ENCODE measurements at places on chromosomes 3 and 15.

DNA sequence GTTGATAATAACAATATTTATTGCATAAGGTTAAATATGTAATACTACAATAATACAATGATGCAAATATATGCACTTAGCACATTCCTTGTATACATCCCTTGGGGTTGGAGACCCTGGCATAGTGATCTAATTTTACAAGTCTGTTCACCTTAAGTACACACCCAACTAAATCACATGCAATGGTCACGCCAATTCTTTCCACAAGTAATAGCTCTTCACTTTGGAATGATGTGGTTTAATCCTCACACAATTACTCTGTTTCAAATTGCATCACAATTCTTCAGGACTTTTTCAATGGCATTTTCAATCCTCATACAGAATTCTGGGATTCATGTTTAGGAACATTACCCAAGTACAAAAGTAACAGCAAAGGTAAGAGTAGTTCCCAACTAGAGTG lies 27.3 kb upstream of the SPRED1 start:
- no peak for DNase-seq

- no peak for DNase-seq
Measured at GRCh38 chr3:110062716-110063115, 725.4 kb upstream of the DPPA4 start.

DNA sequence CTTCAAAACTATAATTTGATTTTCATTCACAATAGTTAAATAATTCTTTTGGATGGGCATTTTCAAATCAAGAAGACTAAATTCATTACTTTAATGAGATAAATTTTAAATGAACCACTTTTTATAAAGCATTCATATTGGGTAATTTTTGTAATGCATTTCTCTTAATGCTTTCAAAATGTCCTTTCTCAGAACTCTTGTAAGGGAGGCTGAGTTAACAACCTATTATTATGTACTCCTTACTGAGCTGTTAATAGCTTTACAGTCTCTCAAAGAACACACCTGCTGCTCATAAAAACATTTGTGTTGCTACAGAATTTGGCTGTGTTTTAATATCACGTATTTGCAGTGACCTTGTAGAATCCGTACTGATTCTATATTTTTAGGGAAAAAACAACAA lies 334.0 kb upstream of the ARL6 start:
- no peak for DNase-seq

GRCh38 chr3:59845386-59845785 lies 795.6 kb upstream of the CFAP20DC start:
- DNase-seq: no peak

GRCh38 chr15:79117442-79118204 lies 27.0 kb upstream of the RASGRF1 start:
- DNase-seq: no peak

GRCh38 chr3:166291186-166291955 lies 454.1 kb upstream of the BCHE start:
- no peak for DNase-seq

- no peak for DNase-seq
Measured at GRCh38 chr3:26628915-26629314, 6.3 kb downstream of the LRRC3B start.

DNA sequence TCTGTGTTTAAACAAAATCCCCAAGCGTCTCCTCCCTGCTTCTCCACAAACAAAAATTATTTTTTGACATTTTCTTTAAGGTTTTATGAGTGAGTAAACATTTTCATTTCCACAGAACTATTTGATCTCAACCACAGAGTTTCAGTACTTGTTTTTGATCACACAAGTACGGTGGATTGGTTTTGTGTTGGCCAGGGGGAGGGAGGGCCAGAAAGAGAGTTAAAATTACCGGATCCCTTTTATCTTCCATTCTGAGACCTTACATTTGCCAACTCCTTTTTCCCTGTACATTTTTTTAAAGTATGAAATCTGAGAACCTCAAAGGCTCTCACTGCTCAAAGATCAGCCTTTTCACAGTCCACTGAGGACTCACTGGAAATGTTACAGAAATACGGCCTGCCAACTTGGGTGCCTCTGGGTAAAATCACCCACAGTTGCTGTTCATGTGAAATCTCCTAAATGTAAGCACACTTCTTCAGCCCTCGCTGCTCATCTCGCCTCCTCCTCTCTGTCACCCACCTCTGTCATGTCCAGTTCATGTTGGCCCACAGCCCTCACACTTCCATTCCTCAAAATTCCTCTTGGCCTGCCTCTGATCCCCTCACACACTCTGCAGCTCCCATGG lies 1.7 kb downstream of the HOMER2 start:
- DNase-seq: no peak

DNA sequence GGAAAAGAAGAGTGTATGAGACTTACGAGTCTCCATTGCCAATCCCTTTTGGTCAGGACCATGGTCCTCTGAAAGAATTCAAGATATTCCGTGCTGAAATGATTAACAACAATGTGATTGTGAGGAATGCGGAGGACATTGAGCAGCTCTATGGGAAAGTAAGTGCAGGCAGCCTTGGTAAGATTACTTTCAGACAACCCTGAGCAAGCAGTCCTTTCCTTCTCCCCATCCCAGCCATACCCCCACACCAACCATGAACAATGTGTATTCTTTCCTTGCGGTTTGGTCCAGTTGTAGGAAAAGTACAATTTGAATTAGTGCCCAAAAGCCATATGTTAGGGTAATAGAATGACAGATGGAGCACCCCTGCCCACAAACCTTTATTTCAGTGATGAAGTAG lies 5.6 kb downstream of the TSEN2 start:
- DNase-seq: no peak

DNA sequence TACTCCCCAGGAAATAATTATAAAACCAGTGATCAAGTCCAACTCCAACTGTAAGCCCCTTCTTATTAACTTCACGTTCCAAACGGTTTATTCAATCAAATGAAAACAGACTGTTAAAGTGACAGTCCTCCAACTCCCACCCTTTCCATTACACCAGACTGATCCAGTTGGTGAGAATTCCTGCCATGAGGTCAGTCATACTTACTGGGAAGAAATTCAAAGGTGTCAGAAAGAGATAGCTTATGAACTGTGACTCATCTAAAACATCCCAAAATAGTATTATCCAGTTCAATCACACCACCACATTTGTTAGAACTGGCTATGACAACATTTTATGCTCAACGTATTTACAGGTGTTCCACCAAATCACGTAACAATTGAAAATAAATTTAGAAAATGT lies 19.5 kb downstream of the SMARCC1 start:
- DNase-seq: no peak

DNA sequence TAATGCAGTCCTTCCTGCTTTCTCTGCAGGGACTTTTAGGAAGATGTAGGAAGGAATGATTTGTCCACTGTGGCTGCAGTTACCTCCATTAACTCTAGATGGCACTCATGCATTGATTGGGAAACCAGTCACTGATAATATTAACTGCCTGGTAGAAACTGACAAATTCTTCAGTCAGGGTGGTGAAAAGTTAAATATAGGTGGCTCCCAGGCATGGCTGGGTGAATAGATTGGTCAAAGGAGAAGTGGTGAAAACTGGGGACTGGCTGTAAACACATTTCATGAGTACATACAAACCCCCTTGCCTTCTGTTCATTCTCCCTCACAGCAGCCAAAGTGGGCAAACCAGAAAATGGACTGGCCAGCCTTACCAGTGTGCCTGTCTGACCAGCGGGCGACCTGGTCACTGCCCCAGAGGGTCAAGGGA lies 333.4 kb downstream of the THSD4 start:
- DNase-seq: no peak

DNA sequence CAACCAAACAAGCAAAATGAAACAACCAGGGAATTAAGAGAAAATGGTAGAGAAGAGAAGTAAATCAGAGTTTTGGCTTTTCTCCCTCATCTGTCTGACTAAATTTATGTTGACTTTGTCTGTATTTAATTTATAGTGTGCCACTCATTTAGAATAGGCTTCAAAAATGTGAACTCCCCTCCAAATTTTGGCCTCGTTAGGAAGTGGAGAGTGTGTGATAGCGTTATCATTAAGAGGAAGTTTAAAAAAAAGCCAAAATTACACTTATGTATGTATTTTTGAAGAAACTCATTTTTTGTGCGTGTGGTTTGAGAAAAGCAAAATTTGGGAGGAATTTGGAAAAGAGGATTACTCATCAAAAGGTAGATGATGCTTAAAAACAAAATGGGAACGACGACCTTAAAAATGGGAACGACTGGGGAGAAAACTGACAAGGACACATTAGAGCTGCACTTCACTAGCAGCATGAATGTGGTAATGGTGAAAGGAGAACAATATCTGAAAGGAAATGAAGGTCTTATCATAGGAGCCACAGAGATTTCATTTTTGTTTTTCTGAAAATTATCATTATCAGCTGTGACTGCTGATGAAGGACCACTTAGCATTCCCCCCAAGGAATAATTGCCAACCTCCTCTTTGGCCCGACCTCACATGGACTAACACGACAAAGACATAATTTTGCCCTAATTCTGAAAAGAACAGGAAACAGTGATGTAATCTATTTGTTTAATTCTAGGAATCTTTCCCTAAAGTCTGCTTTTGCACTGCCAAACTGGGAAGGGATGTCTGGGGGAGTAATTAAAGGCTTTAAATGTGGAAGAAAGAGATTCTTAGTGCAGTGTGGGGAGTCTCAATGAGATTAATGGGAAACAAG lies 163.2 kb upstream of the P2RY1 start:
- DNase-seq: no peak

- peak; percentile 63 for DNase-seq
Measured at GRCh38 chr3:128969993-128970739, 23.7 kb downstream of the CFAP92 start.

- no peak for DNase-seq
Measured at GRCh38 chr3:117788061-117788460, 1078.5 kb downstream of the TUSC7 start.

GRCh38 chr3:55779543-55779942 lies 292.4 kb upstream of the WNT5A start:
- no peak for DNase-seq

GRCh38 chr3:87250009-87250408 lies 22.9 kb downstream of the CHMP2B start:
- DNase-seq: no peak

DNA sequence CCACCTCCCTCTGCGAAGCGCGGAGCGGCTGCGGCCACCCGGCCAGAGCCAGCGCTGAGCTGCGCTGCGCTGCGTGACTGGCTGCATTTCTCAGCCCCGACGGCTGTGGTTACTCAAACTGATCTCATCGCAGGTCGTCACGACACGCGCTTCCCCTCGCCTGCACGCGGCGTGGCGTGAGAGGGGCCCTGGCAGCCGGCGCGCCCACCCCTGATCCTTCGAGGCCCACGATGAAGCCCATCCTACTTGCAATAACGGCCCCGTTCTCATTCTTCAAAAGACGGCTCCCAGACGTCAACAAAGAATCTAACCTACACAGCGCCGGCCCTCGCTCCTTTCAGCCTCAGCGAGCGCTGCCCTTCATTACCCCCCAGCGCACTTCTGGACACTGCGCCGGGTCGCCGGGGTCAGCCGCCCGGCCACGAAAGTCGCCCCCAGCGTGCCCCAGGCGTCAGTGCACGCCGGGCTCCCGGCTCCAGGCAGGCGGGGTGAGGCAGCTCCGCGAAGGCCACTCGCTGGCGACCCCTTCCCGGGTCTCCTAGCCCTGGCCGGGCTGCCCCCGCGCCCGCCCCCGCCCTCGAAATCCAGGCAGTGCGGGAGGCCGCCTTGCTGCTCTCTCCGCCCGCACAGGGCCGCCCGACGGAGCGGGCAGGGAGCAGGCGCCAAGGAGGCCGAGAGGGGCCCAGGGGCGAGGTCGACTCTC lies 9.9 kb upstream of the LEKR1 start:
- DNase-seq: peak; percentile 18

- DNase-seq: no peak
Measured at GRCh38 chr3:127371334-127371733, 83.5 kb upstream of the PRR20G start.

DNA sequence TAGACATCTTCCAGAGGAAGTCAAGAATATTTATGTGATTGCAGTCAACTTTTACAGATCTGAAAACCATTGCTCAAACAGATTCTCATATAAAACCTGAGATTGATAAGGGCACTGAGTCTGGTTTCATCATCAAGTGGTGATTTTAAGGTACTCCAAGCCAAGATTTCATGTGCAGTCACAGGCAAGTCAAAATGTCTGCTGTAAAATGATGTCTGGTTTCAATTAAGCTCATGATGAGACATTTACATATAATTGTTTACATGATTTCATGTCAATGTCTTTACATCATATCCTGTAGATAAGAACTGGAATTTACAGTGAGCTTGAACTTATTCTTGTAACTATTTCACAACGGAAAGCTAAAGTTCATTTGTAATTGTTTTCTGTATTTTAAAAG lies 1215.5 kb downstream of the ROBO2 start:
- no peak for DNase-seq

DNA sequence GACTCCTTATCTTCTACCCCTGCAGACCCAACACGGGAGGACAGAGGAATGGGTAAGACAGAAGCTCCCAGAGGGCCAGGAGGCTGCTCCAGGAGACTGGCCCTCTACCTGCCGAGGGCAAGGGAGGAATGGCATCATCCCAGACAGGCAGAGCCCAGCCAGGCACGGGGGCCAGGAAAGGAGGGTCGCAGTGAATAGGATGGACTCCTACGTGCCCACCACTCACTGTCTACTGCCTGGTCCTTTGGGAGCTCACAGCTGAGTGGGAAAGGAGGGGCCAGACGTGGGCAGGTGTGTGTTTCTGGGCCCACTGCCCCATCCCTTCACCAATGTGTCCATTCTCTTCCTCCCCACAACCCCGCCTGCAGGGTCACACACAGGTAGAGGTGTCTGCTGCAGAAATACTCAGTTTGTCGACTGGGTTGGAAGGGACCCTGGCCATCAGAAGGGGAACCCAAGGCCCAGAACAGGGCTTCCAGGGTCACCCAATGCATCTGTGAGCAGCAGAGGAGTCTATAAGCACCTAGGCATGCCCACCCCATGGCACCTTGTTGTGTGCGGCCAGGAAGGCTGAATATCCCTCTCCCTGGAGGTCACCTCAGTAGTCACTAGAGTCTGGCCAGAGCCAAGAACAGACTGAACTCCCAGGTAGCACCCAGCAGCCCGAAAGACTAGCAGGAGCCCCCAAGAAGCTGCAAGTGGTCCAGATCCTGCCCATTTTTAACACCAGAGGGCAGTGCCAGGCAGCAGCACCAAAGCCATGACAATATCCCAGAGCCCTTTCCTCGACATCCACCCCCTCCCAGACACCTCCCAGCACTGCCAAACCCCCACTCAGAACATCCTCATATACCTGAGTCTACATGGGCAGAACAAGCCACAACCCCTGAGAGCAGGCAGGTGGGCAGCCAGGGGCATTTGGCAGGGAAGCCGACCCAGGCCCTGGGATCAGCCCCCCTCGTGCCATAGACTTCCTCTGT lies 24.0 kb downstream of the TKT start:
- DNase-seq: no peak

DNA sequence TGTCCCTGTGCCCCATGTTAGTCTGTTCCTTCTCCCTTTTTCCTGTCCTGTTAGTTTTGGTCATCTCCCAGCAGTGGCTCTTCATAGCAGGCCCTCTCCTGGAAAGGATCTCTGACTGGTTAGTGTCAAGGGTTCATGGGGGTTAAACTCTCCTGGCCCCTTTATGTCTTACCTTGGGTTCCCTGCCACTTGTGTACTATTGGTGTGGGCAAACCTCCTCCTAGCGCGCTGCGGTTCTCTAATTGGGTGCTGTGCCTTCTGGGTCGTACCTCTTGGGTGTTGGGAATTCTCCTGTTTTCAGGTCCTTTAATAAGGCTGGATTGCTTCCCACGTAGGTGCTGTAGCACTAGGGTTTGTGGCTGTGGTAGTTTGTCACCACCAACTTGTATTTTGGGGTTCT lies 18.8 kb downstream of the GMPS start:
- DNase-seq: no peak

GRCh38 chr3:13896473-13897154 lies 16.7 kb upstream of the WNT7A start:
- peak; percentile 54 for DNase-seq

- no peak for DNase-seq
Measured at GRCh38 chr3:82038556-82038955, 277.1 kb upstream of the GBE1 start.
